COR-L47 (cell line): ENCODE measurements at places on chromosomes 5 and 9.

- no peak for DNase-seq
These were observed 40.7 kb upstream of the PPP3R2 start for GRCh38 chr9:101635473-101635872.

GRCh38 chr9:134545215-134545542 is 96.4 kb upstream of the COL5A1 start:
- no peak for DNase-seq

GRCh38 chr5:134001938-134002731 is 2.6 kb downstream of the VDAC1 start:
- no peak for DNase-seq

GRCh38 chr5:109701252-109701651 is 11.5 kb downstream of the MAN2A1 start:
- no peak for DNase-seq

DNA sequence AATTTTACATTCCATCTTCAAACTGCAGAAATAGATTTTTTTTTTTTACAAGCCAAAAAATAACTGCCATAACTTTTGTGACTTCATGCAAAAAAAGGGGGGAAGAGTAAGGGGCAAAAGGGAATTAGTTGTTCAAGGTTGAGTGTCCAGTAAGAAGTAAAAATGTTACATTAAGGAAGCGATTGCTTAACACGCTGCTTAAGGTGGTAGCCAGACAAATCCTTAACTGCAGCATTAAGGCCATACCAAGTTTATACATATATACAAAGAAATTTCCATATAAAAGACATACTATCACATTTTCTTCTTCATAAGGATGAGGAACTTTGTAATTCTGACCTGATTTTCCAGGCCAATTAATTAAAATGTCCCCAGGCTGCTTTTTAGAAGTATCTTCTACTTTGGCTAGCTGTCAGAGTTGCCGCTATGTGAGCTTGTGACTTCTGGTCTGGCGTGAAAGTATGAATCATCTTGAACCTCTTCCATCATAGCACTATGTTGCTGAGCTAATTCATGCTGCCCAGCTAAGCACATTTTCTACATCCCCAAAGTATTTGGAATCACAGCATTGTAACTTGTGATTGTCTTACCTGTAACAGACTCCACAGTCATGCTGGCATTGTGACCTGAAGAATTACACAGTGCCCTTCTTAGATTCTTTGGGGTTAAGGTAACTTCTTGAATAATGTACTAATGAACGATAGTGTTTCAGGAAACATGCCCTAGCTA is 40.0 kb downstream of the G3BP1 start:
- DNase-seq: no peak

GRCh38 chr5:102895976-102896375 is 140.9 kb downstream of the PAM start:
- DNase-seq: no peak

DNA sequence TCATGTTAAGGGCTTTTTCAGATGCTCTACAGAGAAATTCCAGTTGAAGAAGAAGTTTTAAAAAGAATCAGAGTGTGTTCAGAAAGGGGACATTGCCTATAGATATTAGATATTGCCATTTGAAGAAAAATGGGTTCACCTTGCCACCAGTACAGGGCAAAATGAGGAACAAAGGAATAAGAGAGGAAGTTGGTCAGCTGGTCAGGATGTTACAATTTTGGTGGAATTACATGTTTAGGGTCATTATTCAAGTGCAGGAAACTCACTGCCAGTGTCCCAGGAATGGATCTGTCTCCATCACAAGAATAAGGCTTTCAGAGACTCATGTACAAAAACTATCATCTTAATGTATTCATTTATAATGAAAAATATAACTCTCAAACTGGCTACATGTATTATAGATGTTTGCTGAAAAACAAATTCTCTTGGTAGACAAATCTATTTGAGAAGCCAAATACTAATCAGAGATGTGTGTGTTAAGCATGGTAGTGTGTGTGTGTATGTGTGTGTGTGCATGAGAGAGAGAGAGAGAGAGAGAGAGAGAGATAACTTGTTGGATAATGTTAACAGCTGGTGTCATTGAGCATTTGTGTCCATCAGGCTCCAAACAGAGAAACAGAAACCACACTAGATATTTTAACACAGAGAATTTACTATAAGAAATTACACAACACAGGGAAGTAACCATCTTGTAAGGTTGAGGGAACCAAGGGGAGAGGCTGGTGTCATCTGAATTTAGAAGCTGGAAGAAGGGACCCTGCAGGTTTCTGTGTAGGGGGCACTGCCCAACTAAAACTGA is 5.0 kb upstream of the C1QTNF3 start:
- DNase-seq: no peak

- DNase-seq: no peak
These were observed 13.5 kb upstream of the B4GALT1 start for GRCh38 chr9:33180526-33181184.

DNA sequence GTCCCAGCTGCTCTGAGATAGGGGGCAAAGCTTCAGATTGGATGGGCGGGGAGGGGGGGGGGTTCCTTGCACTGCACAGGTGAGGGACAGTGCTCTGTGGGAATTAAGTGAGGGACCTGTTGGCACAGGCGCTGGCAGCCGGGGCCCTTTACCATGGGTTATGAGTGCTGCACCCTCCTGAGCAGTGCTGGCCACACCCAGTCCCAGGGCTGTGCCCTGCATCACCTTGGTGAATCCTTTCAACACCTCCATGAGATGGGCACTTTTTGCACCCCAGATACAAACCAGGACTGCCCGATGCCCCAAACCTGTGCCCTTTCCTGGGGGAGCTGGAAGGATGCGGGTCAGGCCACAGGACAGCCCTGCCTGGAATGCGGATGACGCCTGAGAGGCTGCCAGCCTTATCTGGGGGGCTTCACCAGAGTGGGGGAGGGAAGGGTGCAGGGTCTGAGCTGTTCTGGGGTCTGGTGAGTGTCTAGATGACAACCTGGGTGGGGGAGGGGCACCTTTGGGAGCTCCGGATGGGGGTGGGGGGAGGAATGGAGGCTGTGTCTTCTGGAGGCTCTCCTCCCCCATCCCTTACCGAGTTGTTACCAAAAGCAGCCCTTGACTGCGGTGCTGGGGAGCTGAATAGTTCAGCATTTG is 5.2 kb downstream of the CRB2 start:
- no peak for DNase-seq

GRCh38 chr5:53321721-53322120 is 158.7 kb upstream of the FST start:
- DNase-seq: no peak

DNA sequence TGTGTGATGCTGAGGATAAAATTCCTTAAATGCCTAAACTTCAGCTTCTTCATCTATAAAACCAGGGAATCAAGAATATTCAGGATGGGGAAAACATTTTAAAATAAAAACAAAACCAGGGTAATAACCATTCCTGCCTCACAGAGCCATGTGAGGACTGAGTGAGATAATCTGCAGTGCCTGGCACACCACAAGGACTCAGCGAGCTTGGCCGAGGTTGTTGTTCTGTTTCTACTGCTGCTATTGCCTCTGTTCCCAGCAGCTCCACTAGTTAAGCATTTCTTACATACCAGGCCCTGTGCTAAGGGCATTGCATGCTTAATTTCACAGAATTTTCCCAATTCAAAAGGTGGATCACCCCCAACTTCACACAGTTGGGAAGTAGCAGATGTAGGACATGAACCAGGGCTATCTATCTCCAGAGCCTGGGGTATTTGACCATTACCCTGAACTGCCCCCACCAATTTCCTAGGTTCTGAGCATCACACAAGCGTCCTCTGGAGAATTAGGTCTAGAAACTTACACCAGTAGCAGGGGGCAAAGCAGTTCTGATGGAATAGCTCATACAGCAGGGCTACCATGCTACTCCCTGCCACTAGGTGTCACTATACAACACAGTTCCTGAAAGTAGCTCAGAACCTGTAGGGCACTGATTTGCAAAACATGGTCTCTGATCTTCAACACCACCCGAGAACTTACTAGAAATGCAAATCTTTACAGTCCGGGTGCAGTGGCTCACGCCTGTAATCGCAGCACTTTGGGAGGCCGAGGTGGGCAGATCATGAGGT is 74.3 kb downstream of the LRSAM1 start:
- DNase-seq: no peak

GRCh38 chr5:68148096-68148495 is 67.5 kb upstream of the PIK3R1 start:
- no peak for DNase-seq

DNA sequence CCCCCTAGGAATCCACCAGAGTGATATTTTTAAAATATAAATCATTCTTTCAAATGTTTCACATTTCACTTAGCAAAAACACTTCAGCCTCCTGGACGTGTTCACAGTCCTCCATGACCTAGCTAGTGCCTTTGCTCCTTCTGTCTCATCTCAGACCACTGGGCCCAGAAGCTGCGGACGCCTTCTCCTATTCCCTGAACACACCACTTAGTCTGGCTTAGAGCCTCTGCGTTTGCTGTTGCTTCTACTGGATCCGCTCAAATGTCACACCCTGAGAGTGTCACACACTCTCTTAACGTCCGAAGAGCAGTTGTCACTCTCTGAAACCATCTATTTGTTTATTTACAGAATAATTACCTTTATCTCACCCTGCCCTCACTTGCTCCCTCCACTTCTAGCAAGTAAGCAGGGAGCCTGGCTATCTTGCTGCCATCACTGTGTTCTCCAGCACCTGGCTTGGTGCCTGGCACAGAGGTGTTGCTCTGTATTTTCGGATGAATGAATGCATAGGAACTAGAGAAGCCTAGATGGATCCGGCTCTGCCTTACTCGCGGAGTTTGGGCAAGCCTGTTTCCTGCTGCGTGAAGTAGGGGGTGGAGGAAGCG is 1.2 kb upstream of the GRK6 start:
- DNase-seq: no peak

GRCh38 chr5:159091596-159092331 is 8.0 kb downstream of the EBF1 start:
- DNase-seq: no peak

DNA sequence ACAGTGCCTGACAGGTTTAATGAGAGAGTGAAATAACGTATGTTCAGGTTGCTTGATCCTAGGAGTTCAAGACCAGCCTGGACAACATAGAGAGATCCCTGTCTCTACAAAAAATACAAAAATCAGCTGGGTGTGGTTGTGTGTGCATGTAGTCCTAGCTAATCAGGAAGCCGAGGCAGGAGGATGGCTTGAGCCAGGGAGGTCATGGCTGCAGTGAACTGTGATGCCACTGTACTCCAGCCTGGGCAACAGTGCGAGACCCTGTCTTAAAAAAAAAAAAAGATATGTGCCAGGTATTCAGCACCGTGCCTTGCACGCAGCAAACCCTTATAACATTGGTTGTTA is 38.8 kb upstream of the SPRY4 start:
- no peak for DNase-seq

DNA sequence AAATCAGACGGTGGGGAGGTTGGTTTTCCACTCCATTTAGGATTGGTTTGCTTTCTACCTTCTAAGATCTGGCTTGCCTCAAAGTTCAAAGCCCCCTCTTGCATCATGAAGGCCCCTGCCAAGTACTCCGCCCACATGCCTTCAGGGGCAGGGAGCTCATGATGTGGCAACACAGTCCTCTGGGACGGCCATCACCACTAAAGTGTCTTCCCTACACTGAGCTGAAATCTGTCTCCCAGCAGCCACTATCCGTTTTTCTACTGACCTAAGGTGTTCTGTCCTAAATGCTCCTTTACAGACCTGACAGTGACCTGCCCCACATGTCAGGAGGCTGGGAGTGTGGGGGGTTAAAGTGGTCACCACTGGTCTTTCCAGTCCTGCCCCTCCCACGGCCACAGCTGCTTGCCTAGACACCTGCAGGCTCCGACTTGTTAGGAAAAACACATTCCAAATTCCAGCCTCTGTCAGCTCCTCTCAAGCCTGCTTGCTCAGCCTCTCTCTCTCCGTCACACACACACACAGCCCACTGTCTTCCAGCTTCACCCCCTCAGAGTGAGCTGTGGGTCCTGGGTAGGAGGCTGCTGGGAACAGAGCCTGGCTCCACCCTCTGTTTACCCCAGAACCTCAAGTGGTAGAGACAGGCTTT is 44.9 kb downstream of the SHB start:
- peak; percentile 12 for DNase-seq

GRCh38 chr5:104218200-104218599 is 655.6 kb upstream of the NUDT12 start:
- no peak for DNase-seq

DNA sequence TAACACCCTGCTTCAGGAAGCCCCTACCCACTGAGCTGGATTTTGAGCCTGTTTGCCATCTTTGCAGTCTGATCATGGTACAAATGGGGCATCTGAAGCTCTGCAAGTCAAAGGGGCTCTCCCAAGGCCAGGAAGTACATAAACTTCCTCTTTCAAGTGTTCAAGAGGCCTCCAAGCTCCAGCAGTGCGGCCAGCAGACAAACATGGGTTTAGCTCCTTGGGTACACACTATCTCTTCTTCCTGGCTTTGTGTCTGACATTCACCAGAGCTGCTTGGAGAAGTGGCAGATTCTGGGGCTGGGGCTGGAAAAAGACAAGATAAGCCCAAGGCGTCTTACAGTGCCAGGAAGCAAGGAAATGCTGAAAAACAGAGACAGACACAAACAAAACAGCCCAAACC is 34.1 kb downstream of the LAMC3 start:
- DNase-seq: no peak

- DNase-seq: no peak
These were observed 213.6 kb downstream of the EFNA5 start for GRCh38 chr5:107457138-107457537.

DNA sequence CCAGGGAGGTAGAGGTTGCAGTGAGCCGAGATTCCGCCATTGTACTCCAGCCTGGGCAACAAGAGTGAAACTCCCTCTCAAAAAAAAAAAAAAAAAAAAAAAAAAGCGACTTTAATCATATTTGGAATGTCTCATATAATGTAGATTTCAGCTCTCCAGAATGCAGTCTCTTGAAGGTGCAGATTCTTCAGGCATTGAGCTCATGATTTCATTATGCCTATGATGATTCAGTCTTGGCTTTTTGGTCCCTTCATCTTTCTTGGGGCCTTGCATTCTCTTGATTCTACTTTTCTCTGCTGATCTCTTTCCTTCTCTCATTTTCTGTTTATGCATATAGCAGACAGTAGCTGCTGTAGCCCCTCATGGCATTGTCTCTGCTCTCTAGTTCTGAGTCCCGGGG is 22.9 kb downstream of the KDM4C start:
- DNase-seq: no peak

- no peak for DNase-seq
These were observed 317.2 kb downstream of the DEPDC1B start for GRCh38 chr5:60382716-60383115.

GRCh38 chr9:99034149-99034548 is 70.8 kb upstream of the TGFBR1 start:
- DNase-seq: no peak

DNA sequence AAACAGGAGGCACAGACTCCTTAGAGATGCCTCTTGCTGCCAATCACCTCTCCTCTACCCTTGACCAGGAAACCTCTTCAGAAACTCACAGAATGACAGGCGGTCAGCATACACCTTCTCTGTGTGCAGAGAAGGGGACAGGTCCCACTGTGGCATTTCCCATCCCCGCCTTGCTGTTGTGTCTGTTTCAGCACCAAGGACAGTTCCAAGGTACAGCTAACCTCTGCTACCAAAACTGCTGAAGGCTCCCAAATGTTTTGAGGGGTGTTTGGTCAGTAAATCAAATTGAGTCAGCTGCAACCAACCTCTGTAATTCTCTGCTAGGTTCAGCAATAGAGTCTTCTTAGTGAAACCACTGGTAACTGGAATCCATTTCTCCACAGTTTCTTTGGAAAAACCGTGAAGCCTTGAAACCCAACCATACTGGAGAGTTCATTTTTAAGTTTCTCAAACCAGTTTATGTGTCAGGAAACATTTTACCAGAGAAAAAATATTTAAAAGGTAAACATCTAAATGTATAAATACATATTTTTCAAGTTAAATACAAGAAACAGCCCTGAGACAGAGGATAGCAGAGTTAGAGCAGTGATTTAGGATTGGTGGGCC is 122.0 kb downstream of the DRD1 start:
- DNase-seq: no peak
